Activated CD4-positive, alpha-beta T cell treated with anti-CD3 and anti-CD28 coated beads for 1 hour (primary cell): ENCODE measurements at places on chromosomes 12 and 14.

GRCh38 chr14:99148131-99148530, 123.9 kb downstream of the BCL11B start:
- DNase-seq = no peak

GRCh38 chr14:99213527-99213971, 58.4 kb downstream of the BCL11B start:
- no peak for DNase-seq

DNA sequence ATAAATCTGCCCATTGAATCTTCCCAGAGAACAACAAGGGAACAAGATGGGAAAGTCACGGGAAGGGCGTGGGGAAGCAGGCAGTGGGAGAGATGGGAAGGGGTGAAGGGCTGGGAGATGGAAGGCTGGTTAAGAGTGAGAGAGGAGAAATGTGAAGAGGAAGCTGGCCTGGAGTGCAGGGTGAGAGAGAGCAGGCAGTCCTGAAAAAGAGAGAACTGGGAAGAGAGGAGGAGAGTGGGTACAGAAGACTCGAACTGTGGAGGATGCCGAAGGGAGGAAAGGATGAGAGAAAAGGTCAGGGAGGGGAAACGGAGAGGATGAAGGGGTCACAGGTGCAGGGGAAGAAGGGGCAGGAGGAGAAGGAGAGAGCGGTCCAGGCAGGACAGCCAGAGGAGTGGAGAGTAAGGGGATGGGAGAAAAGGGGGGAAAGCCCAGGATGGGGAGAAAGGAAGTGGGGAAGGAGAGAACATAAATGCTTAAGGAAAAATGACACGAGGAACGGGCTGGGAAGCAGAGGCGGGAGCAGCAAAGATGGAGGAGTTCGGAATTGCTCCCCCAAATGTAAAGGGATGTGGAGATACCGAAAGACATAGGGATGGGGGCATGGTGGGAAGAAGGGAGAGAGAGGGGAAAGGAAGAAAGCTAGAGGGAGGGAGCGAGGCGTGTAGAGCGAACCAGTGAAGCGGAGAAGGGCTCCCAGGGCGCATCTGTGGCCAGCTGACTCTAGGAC, 1.2 kb downstream of the PIANP start:
- DNase-seq = no peak

- no peak for DNase-seq
These were observed 282.0 kb downstream of the ERC1 start for GRCh38 chr12:1273051-1273450.

GRCh38 chr14:99321955-99322730, 50.1 kb upstream of the BCL11B start:
- no peak for DNase-seq

DNA sequence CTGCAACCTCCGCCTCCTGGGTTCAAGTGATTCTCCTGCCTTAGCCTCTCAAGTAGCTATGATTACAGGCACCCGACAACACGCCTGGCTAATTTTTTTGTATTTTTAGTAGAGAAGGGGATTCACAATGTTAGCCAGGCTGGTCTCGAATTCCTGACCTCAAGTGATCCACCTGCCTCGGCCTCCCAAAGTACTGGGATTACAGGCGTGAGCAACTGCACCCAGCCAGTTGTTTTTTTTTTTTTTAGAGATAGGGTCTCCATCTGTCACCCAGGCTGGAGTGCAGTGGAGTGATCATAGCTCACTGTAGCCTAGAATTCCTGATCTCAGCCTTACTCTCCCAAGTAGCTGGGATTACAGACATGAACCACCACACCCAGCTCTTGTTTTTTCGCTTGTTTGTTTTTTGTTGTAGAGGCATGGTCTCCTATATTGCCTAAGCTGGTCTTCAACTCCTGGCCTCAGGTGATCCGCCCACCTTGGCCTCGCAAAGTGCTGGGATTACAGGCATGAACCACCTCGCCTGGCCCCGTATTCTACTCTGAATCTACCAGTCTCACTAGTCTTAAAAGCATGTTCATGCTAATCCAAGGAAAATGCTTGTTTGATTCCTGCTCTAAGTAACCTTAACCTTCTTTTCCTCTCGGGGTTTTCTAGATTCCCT, 31.7 kb upstream of the STRN3 start:
- DNase-seq = no peak

- DNase-seq = no peak
These were observed 18.2 kb upstream of the STRAP start for GRCh38 chr12:15863984-15864383.

GRCh38 chr14:22184830-22185168, 404.2 kb downstream of the DAD1 start:
- no peak for DNase-seq

DNA sequence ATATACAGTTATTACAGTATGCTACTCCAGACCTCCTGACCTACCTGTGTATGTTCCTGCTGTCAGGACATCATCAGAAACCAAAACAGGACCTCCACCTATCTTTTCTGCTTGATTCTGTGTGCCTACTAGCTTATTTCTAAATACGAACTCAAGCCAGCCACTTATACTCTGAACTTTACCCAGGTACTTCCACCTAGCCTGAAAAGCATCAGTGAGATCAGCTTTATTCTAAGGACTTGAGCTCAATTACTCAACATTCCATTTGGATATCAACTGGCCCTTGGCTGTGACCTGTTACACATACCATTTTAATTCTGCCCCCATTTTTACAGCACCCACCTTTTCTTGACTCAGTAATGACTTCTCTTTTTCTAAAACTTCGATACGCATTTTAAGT, 29.2 kb downstream of the TRIP11 start:
- no peak for DNase-seq

- DNase-seq = no peak
These were observed 102.2 kb downstream of the SSPN start for GRCh38 chr12:26297396-26298070.

DNA sequence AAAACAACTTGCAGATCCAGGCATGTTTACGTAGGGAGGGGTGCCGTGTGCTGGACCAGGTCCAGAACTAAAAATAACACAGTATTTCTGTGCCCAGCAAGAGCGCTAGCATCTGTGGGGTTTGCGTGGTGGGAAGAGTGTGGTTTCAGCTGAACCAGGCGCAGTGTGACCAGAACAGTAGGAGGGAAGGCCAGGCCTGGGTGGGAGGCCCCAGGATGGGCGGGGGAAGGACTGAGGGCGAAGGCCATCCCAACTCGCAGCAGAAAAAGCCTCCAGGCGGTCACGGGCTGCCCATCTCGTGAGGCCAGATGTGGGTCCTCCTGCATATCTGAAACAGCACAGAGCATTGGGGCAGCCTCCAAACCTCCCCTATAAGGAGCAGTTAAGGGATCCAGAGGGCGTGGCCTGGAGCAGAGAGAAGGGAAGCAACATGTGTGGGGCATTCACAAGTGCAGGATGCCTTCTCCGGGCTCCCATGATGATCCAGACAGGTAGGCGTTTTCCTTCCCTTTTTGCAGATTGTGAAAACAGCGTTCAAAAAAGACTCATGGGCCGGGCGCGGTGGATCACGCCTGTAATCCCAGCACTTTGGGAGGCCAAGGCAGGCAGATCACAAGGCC, 17.8 kb upstream of the CD9 start:
- DNase-seq = no peak

GRCh38 chr14:88346048-88346639, 23.1 kb upstream of the KCNK10 start:
- DNase-seq = no peak

DNA sequence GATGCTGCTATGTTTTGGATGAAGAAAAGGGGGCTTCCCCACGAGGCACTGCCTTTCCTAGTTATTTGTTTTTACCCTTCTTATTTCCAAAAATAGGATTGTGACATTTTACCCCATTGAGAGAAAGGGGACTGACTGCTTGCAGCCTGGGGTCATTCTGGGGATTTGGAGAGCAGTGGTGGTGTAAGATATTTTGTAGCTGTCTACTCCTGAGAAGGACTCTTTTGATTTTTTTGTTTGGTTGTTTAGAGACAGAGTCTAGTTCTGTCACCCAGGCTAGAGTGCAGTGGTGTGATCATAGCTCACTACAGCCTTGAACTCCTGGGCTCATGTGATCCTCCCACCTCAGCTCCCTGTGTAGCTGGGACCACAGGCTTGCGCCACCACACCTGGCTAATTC, 78.9 kb downstream of the FOXN4 start:
- no peak for DNase-seq

GRCh38 chr14:92014040-92014439, 25.8 kb downstream of the TRIP11 start:
- no peak for DNase-seq

DNA sequence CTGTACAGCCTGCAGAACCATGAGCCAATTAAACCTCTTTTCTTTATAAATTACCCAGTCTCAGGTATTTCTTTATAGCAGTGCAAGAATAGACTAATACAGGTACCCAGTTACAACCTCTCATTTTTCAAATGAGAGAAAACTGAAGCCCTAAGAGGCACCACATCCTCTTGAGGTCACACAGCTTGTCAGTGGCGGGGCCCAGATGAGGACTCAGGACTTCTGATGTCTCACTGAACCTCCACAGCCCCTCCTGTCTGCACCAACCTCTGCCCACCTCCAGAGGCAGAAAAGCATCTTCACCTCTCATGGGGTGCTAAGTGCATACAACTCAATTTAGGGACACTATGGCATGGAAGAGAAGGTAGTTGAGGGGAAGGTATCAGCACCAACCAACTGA, 120.7 kb downstream of the CRACR2A start:
- DNase-seq = no peak

DNA sequence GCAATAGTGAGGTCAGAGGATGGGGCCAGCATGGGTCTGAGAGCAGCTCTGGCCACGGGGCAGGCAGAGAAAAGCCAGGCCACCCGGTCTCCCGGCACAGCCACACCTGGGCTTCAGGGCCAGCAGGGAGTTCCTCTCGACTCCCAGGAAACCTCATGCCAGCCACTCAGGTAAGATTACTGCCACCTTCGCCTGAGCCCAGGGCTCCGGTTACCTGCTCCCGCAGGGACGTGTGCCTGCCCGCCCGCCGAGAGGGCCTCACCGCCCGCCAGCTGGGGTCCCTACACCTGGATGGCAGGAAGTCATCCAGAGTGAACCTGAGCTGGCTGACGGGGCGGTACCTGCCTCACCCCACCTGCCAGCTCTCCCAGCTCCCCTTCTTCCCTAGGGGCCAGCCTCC, 7.3 kb downstream of the JAG2 start:
- no peak for DNase-seq

GRCh38 chr14:69886453-69887242, 7.4 kb downstream of the SMOC1 start:
- no peak for DNase-seq

DNA sequence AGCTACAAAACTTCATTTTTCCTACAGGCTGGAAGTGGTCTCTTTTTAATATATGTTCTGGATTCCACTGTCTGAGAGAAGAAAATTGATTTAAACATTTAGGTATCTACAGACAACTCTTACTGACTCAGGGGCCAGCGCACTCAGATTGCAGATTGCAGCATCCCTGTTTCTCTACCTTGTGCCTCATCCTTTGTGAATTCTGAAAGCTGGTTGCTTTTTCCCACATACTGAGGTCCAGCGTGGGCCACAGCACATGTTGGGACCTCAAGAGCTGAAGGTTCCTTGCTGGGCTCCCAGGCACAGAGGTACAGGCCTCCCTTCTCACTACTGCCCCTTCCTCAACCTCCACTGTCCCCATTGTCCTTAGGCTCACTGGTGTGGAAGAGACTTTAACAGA, 101.7 kb upstream of the CCDC175 start:
- no peak for DNase-seq

DNA sequence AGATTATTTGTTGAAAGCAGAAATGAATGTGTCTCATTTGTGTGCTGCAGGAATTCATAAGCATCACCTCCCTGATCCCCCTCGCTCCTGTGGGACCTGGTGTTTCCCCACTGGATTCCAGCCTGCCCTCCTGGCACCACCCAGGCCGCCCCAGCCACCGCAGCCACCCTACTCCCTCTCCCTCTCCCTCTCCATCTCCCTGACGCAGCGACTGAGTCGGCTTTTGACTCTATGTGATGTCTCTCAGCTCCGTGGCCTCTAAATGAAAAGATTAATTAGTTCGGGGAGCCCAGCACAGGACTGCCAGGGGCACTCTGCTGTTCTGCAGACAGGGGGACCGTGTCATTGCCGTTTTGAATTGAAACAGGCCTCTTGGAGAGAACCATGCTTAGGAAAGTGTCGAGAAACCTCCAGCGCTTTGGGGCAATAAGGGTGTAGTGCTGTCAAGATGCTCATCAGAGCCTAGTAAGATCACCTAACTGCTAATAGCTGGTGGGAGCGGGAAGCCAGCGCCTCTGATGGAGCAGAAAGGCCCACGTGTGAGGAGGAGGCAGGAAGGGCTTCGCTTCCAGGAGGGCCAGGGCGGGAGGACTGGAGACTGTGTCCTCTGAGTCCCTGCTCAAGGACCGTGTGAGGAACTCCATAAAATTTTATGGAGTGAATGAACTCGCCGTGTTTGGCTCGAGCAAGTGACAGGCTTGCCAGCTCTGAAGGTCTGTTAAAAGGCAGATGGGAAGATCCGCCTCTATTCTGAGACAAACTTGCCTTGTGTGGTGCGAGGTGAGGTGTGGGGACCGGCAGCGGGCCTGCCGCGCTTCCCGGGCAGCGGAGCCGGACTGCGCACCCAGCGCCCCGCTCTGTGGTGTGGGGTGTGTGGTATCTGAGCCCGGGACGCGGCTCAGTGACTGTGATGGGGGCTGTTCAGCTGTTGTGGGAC, 157.4 kb upstream of the C14orf180 start:
- no peak for DNase-seq

- no peak for DNase-seq
These were observed 61.4 kb downstream of the HMGA2 start for GRCh38 chr12:65885716-65886115.

DNA sequence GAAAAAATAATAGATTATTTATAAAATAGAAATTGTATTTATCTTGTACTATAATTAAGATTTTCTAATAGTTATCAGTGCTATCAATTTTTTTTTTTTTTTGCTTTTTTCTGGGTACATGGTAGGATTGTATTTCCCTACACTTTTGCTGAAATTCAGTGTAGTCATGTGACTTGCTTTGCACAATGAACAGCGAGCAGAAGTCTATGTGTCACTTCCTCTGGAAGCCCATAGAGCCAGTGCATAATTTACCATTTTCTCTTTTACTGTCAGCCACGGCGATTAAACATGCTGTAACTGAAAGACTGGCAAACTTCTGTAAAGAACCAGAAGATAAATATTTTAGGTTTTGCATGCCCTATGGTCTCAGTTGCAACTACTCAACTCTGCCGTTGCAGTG, 80.8 kb upstream of the PPP1R12A start:
- DNase-seq = no peak

DNA sequence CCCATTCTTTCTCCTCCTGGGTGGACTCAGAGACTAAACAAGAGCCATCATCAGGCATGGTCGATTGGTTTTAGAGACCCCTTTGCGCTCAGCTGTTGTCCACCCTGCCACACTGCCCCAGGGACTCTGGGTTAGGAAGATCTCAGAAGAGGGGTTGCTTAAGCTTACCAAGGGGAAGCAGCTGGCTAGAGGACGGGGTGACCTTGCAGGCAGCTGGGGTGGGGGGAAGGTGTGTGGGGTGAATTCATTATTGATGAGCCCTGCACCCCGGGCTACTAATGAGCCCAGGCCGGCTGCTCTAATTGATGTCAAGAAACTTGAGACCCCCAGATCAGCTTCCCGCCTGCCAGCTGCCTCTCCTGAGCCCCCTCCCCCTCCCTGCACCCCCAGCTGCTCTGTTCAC, 8.7 kb upstream of the ZNF385A start:
- DNase-seq = no peak

GRCh38 chr12:103841690-103842584, 903 bp upstream of the NT5DC3 start:
- DNase-seq = peak; percentile 12

GRCh38 chr14:102206918-102207317, 67.2 kb downstream of the WDR20 start:
- DNase-seq = no peak
